ENCODE measurements at places on chromosomes 7 and 10.

DNA sequence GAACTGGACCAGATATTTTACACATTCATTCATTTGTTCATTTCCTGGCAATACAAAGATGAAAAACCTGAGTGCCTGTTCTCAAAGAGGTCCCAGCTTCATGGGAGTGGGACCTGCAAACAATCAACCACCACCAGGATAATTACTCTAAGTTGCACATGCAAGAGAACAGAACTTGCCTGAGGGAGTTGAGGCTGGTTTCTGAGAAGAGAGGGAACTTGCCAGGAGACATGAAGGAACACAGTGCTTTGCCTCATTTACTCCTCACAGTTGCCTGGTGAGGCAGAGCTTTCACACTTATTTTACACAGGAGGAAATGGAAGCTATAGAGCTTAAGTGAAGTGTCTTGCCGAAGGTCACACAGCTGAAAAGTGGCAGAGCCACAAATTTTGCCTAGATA is 170.1 kb downstream of the SORCS3 start:
- no peak for DNase-seq

DNA sequence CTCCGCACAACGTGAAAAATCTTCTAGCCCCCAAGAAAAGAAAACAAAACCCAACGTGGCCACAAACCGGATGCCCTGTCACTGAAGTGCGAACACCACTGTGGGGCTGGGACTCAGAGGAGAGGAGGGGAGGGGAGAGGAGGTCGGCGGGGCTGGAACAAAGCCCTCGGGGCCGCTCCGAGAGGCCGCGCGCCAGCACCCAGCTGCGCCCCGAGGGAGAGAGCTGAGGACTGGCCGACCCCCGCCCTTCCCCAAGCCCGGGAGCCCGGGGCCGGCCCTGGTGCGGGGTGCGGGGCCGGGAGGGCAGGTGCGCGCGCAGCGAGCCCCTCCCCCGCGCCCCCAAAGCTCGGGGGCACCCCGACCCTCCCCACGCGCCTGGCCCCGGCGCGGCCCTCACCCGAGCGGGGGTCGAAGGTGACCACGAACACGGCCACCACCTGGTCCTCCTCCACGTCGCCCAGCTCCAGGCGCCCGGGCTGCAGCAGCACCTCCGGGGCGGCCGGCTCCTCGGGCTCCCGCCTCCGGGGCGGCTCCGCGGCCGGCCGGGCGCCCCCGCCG is 398 bp downstream of the DENND11 start:
- DNase-seq: peak; percentile 46

DNA sequence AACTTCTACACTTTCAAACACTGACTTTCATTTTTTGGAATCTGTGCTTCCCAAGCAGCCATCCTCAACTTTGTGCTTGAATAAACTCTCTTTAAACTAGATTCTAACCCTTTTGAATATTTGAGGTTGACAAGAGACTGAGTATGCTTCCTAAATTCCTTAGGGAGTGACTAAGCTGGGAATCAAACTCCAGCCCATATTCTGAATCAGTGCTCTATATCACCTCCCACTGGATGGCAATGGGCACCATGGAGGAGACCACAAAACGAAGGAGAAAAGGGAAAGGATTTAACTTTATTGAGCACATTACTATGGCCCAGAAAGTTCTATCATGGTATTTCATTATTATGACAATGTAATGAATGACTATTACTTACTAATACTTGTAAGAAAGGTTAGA is 17.2 kb upstream of the SLC26A4 start:
- DNase-seq: no peak

- no peak for DNase-seq
These were observed 76.6 kb downstream of the PTPRE start for GRCh38 chr10:127983344-127984100.

DNA sequence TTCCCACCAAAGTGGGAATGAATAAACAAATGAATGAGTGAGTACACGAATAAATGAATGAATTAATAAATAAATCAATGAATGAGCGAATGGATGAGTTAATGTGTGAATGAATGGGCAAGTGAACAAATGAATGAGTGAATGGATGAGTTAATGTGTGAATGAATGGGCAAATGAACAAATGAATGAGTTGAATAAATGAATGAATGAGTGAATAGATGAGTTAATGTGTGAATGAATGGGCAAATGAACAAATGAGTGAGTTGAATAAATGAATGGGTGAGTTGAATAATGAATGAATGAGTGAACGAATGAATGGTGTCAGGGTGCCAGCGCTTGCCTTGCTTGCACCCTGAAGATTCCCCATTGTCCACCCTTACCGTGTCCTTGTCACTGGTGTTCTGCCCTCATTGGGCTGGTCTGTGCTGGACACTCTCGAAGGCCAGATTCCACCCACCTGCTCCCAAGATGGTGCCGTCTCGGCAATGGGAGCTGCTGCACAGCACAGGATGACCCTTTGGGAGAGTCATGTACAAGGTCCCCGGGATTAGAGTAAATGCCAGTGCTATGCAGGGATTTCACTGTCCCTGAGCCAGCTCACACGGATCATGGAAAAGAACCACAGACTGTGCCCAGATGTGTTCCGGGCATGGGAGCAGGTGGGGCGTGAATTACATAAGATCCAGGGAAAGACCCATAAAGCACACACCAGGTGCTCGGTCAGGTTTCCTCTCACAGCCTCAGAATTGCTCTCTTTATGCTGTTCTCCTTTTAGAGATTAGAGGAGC is 83.2 kb downstream of the CAMK1D start:
- peak; percentile 72 for DNase-seq

- DNase-seq: no peak
These were observed 423.6 kb upstream of the LRGUK start for GRCh38 chr7:133703547-133703946.

- DNase-seq: no peak
These were observed 364.8 kb downstream of the SFMBT2 start for GRCh38 chr10:7045891-7046599.

GRCh38 chr7:144957998-144958397 is 122.1 kb upstream of the TPK1 start:
- no peak for DNase-seq

DNA sequence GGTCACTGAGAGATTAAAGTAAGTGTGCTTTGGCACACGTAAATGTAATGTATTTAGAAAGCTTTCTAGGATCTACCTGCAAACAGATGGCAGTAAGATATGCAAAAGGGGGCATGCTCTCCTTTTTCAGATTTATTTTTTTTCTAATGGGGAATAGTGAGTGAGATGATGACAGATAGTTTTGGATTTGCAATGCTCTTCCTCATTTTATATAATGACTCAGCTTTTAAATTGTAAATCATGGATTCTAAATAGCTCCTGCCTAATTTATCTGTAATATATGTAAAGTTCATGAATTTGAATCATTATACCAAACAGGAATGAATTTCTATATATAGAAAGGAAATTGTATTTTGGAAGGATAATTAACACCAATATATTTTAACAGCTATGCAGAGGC is 961.6 kb upstream of the LRRTM3 start:
- no peak for DNase-seq
